Stimulated activated CD4-positive, alpha-beta T cell treated with anti-CD3 and anti-CD28 coated beads, Interleukin-1b, Interleukin-23, amount 100 ng/mL, for 48 hours (primary cell): ENCODE measurements at places on chromosomes 4 and X.

DNA sequence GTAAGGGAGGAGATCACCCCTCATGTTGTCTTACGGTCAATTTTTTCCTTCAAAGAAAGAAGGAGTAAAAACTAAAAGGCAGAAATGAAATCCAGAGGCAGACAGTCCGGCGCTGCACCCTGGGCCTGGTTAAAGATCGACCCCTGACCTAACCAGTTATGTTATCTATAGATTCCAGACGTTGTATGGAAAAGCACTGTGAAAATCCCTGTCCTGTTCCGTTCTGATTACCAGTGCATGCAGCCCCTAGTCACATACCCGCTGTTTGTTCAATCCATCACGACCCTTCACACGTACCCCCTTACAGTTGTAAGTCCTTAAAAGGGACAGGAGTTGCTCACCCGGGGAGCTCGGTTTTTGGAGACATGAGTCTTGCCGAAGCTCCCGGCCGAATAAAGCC is 105.6 kb upstream of the JADE1 start:
- DNase-seq, result no peak

DNA sequence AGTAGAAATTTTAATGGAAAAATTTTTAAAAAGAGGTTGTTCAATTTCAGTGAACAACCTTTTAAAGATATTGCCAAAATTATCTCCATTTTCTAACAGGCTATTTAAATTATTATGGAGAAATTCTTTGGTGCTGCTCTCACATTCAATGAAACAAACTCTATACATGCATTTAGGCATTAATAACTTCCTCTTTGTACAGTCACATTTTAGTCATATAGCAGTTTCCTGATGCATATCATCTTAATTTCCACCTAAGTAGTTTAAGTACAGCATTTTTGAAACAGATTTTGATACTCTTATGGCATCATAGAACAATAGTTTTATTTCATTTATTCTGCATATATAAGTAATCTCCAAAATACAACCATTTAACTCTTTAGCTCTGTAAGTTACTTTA is 500.1 kb downstream of the STPG2 start:
- DNase-seq, result no peak

GRCh38 chrX:70066646-70067045 is 4.4 kb downstream of the OTUD6A start:
- DNase-seq, result no peak

DNA sequence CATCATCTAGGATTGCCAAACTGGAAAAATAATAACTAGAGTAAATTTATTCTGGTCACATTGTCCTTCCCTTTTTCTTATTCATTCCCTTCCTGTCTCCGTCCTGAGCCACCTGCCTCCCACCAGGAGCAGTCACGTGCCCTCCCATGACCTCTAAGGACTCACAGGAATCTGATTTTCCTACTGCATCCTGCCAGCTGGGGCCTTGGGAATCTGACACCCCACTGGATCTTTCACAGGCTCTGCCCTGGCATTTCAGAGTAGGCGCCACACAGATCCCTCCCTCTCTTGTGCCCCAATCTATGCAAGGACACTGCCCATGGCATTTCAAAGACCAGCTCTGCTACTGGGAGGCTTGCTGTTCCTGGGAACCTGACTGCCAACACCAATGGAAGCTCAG is 520.5 kb downstream of the PPARGC1A start:
- DNase-seq, result no peak

DNA sequence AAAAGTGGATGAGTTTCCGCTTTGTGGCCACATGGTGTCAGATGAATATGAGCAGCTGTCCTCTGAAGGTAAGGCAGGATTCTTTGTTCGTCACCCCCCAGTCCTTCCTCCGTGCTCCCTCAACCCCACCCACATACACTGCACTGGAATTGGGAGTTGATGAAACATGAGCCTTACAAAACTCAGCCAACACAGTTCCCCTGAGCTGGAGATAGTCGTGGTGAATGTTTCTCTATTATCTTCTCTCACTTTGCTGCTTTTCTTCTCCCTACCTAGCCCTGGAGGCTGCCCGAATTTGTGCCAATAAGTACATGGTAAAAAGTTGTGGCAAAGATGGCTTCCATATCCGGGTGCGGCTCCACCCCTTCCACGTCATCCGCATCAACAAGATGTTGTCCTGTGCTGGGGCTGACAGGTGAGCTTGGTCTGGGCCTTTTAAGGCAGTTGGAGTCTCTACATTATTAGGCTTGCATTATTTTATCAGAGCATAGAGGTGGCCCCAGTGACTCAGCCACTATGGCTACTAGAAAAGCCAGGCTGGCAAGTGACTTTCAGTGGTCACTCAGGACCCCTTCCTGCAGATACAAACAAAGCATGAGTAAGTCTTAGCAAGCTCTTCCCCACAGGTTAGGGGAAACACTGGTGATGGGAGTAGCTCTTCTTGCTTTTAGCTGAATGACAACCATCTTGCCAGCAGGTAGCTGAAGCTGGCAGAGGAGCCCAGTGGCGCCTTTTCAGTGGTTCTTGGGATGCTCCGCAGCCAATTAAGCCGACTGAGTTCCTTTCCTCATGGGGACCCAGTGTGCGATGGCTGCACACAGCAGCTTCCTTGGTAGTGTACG is 1.6 kb downstream of the RPL10 start:
- peak; percentile 37 for DNase-seq

DNA sequence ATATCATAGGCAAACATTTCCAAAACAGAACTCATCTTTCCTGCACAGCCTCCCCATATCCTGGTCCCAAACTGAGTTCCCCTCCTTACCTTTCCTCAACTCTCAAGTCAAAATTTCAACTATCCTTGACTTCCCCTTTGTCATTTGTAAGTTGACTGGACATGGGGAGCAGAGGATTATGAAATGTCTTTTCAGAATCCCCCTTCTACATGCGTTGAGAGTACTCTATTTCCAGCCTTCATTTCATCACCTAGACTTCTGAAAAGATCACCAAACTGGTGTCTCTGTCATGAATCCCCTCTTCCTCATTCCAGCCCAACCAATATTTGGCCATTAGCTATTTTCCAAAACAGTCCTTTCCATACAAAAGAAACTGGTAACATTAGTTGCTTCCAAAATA is 95.2 kb downstream of the SYNPO2 start:
- no peak for DNase-seq

DNA sequence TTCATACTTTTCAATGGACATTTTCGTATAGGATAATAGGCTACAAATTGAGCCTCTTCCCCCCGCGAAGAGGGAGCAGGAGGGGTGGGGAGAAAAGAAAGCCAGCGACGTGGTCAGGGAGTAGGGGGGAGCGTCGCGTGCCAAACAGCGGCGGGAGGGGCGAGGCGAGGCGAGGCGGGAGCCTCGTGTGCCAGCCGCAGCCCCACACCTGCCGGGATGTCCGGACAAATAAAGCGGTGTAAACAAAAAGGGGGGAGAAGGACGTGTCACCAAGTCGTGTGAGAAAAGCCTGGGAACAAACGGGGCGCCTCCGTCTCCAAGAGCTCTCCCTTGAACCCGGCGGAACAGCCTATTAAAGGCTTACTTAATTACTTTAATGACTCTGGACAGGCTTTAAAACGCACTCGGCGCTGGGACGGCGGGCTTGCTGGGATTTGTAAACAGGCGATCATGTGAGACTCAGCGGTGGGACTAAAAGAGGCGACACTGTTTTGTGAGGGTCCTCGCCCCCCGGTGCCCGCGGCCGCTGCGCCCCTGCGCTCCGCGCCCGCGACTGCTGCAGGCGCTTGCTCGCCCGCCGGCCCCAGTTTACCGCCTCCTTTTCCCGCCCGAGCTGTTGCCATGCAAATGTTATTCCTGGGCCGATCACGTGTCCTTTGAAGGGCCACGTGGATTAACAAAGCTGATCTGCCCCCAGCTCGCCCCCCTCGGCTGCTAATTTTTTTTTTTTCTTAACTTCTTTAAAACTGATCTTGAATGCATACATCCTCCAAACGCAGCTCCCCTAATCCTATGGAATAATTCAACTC is at the start of gene HELT:
Gene HELT, plus strand, starts transcription at position 527 of the 809 bp plus-strand sequence. CDS start 439 bp downstream, outside the sequence.
- DNase-seq, result no peak

DNA sequence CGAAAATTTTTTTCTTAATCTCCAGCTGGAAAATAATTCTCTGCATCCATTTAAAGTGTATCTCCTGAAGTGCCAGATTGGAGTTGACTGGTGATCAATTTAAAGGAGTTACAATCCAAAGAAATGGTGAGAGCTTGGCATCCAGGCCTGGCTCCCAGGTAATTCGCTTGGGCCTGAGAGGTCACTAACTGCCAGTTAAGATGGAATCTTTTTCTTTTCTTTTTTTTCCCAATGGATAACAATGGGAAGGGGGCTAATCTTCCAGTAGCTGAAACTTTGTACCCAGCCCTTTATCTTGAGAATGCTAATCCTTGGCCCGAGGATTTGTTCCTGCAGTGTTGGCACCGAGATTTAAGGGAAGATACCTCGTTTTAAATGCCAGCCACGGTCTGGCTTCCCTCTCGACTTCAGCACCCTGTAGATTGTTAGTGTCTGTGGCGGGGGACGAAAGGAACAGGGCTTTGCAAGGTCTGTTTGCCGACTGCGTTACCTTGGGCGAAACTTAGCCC is 13.3 kb upstream of the PITX2 start:
- DNase-seq, result no peak

GRCh38 chr4:65865489-65865888 is 195.2 kb upstream of the EPHA5 start:
- DNase-seq, result no peak

DNA sequence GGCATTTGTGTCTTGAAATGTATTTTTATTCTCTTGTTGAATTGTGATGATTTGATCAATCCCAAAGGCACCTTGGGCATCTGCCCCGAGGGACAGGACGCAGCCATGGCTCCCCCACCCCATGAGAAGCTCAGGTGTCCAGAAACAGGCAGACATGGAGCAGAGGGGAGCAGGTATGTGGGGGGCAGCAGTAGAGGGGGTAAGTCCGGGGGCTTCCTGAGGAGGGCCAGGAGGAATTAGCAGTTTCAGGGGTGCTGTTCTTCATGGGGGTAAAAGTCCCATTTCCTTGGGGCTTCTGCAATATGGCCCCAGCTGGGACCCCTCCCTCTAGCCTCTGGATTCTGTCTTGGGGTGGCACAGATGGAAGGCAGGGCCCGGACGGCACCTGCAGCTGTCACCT is 67.0 kb upstream of the HMX1 start:
- no peak for DNase-seq

DNA sequence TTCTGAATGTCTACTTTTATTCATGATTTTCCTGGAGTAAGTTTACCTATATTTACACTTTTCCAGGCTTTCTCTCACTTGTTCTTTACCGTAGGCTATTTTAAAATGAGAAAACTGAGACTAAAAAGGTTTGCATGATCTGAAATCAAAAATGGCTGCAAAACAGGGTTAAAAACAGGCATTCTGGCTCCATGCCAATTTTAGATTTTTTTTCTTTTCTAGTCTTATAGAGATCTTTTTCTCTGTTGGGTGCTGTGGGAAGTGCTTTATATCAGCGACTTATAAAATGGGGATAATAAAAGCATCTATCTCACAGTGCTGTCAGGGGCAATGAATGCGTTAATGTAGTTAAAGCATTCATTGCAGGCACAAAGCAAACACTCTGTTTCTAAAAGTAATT is 294.8 kb downstream of the PACRGL start:
- DNase-seq, result no peak

GRCh38 chrX:104134583-104135261 is 22.1 kb downstream of the SLC25A53 start:
- no peak for DNase-seq

DNA sequence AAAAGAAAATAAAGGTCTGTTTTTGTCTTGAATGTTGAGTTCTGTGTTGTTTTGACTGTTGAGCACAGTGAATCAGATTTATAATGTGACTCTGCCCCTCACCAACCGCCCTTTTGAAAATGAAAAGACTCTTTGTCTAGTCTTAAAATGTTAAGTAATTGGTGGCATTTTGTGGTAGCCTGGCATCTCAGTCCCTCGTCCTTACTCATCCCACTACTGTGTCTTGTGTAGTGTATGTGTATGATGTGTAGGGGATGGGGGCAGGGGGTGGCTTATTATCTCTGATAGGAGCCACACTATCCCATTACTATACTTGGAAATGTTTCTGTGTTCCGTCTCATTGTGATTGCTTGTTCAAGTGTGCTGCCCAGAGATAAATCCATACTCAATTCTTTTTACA is 12.2 kb downstream of the KLHL34 start:
- DNase-seq, result no peak

DNA sequence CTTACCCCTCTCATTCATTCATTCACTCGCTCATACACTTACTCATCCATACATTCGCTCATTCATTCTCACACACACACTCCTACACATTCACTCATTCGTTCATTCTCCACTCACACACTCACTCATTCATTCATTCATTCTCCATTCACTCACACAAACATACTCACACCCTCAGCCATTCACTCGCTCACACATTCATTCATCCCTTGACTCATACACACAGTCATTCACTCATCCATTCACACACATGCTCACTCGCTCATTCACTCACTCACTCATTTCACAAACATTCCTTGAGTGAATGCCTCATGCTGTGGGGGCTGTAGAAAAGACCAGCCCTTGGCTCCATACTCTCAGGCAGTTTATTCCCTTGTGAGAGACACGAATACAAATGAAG is 151.1 kb upstream of the MAMLD1 start:
- DNase-seq, result no peak

GRCh38 chr4:77880784-77881183 is 18.2 kb downstream of the MRPL1 start:
- DNase-seq, result no peak

DNA sequence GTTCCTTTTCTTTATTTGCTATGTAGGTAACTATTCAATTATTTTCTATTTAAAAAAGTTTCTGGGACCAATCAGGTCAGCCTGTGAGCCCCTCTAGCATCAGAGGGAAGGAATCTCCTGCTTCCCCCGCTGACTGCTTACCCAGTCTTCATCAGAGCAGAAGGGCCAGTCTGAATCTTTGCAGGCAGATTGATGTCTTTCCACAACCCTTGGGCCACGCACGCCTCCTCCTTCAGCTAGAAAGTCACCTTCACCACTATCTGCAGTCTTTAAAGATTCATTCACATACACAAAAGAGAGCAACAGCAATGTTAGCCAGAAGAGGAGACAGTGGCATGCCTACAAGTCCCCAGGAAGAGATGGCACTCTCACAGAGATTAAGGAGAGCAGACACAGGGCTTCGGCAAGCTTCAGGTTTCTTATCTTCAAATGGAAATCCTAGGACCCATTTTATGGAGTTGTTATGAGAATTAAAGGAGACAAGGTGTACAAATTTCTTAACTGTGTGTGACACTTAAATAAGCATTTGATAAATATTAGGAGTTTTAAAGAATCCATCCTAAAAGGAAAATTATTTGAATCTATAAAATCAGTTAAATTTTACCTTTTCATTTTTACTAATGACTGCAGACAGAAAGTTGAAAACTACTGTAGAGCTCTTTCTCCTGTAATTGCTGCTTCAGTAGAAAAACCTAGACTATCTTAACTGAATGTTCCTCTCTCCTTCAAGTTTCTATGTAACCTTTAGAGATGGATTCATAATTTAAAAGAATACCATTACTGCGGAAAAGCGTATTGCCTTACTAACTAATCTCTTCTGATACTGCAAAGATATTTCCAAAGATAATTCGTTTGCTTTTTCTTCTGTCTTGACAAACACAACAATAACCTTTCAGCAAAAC is 995 bp downstream of the FGA start:
- no peak for DNase-seq

GRCh38 chrX:147901461-147902126 is 10.1 kb upstream of the FMR1 start:
- DNase-seq, result no peak

- DNase-seq, result no peak
These were observed 124.9 kb downstream of the PTTG2 start for GRCh38 chr4:38084877-38085711.

- DNase-seq, result no peak
These were observed 3.0 kb upstream of the SEC31A start for GRCh38 chr4:82893942-82894341.

GRCh38 chrX:15114743-15115566 is 154.9 kb downstream of the ASB9 start:
- no peak for DNase-seq

GRCh38 chr4:1241466-1241935 is 7.4 kb downstream of the CTBP1 start:
- no peak for DNase-seq
